ENCODE measurements at places on chromosomes 2 and 18.

DNA sequence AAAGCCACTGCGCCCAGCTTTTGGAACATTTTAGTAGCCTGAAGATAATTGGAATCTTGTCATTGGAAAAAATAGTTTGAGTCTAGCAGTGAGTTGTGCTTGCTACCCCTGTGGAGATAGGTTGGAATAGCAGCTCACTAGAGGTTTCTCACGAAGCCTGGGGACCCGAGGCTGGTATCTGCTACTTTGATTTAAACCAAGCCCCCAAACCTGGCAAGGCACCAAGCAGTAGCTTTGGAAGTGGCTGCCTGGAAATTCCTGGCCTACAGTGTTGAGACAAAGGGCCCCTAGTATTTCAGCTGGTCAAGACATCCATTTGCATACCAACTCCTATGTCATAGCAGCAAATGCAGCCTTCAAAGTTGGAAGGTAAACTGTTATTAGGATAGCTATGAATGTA lies 42.1 kb downstream of the NOP58 start:
- DNase-seq = no peak

GRCh38 chr2:40251137-40251536 lies 200.8 kb downstream of the SLC8A1 start:
- no peak for DNase-seq

DNA sequence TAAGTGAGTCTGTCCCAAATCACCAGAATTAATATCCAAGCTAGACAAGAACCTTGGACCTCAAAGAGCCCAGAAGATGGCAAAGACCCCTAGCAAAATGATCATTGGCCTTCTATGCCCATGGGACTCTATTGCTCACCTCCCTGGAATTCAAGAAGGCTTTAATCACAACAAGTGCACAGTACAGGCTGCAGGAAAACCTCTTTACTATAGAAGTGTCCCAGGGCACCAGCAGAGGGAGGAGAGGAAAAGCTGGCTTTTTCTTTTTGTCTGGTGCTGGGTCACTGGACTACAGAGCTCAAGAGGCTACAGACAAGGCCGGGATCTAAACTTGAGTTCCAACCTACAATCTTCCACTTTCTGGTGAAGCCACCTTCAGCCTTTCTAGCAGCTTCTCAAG lies 88.3 kb upstream of the PPP1CB start:
- no peak for DNase-seq

DNA sequence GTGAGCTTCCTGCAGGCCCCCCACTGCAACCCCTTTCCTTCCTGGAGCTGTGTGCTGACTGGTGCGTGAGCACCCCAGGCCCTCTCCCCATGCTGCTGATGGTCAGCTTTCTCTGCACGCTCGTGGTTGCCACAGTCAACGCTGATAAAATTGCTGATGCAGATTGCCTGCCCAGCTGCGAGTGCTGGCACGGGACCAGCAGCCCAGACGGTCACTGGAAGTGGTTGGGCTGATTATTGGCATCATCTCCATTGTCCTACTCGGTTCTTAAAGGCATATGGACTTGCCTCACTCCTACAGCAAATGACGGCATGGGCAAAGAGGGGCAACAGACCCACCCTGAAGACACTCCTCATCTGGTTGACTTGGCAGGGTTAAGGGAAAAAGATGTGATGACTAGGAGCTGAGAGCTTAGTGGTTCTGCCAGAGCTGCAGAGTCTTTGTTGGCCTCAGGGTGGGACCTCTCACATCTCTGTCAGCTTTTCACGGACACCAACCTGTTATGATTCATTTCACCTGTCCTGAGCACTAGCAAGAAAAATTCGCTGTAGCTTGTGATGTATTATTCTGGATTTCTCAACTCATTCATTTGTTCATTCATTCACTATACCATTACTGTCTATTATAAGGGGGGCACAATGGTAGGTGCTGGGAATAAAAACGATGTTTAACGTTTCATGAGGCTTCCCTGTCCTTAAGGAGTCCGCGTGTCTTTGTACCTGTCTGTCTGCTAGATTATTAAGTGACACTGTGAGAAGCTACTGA lies 38.4 kb downstream of the PAX8 start:
- DNase-seq = peak; percentile 82

DNA sequence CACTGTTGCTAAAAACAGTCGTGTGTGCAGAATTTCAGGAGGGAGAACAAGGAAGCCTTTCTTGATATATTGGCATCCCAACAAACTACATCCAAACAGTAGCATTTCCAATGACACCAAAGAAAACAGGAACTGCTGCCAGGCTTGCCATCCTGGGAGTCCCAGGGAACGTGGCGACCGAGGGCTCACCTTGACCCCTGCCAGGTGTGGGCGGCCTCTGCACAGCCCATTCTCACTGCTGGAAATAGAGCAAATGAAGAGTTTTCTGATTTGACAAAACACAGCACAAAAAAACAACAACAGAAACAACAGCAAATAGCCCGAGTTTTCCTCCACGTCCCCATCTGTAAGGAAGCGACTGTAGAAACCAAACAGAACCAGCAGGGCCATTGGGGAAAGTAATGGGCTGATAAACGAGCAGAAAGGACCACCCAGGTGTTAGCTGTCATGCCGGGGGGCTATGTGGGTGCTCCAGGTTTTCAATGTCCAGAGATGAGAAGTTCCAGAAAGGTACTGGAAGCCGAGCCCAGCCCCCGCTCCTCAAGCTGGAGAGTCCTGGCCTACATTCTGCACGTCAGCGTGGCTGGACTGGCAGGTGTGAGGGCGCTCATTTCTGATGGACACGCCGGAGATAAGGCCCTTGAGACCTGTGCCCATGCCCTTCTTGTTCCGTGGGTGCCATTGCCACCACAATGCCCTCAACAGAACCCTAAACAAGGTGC lies 80.8 kb downstream of the TWIST2 start:
- no peak for DNase-seq

GRCh38 chr2:190802626-190803209 lies 77.9 kb upstream of the GLS start:
- DNase-seq = peak; percentile 66

DNA sequence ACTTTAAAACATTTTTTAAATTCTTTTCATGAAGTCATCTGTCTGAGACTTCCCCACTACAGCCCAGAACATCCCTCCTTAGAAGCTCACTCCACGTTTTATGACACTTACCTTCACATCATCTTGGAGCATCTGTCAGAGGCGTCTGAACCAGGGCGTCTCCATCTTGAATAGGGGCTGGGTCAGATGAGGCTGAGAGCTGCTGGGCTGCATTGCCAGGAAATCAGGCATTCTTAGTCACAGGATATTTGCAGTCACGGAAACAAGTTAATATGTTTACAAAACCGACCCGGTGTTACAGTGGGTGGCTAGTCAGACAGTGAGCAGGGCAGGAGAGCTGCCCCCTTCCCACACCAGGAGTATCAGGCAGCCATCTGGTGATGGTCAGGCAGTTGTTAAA lies 456.5 kb downstream of the FBXO15 start:
- DNase-seq = no peak

DNA sequence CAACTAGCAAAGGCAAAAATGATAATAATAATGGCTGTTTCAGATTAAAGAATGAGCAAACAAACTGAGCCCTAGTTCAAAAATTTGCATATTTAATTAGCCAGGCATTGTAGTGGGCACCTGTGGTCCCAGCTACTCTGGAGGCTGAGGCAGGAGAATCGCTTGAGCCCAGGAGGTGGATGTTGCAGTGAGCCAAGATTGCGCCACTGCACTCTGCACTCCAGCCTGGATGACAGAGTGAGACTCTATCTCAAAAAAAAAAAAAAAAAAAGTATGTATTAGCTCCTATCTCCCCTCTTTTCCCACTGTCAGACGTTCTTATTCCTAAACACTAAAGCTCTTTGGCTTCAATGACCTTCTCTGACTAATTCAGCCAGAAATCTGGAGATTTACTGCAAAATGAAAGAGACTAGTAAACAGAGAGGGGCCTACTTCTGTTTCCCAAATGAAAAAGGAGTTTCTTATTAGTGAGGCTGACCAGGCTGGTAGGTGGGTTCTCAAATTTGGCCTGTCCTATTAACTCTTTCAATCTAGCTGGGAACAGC lies 3.9 kb upstream of the SRBD1 start:
- DNase-seq = no peak

- DNase-seq = peak; percentile 82
These were observed 55.9 kb upstream of the EPAS1 start for GRCh38 chr2:46241344-46241743.

GRCh38 chr2:69829256-69830044 lies at the start of gene GMCL1:
Gene GMCL1, plus strand, starts transcription at chr2:69829660. Its CDS starts 233 bp downstream, at chr2:69829893.
- DNase-seq = peak; percentile 98

DNA sequence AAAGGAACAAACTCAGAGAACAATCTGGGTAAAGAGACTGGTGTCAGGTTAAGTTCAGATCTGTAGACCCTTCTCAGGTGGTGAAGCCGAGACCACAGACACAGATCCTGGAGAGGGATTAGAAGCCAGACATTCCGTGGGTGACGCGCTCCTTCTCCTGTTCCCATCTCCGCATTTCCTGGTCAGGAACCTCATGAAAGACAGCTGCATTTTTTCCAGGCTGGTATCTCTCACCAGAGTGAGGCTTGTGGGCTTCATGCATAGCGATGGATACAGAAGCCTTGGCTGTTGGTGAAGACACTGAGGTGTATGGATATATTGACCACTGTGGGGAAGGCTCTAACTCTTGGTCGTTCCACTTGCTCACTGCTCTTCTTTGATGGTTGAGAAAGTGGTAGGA lies 152.6 kb downstream of the FAM210A start:
- DNase-seq = no peak

DNA sequence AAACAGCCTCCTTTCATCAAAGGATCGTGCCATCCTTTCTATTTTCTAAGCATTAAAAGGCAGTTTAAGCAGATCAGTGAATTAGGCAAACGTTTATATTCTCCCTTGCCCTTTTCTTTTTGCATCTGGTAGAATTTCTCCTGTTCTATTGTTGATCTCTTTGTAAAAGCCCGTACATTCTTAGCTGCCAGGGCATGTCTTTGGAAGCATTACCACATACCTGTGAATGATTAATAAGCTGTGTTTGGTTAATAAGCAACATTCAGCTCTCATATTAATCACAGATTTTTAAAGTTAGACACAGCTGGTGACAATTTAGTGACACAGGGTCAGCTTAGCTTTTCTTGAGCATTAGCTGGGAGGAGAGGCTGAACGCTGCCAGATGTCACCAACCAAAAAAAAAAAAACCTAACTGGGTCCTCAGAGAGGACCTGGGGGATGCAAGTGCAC lies 33.8 kb upstream of the CYP1B1 start:
- DNase-seq = no peak

DNA sequence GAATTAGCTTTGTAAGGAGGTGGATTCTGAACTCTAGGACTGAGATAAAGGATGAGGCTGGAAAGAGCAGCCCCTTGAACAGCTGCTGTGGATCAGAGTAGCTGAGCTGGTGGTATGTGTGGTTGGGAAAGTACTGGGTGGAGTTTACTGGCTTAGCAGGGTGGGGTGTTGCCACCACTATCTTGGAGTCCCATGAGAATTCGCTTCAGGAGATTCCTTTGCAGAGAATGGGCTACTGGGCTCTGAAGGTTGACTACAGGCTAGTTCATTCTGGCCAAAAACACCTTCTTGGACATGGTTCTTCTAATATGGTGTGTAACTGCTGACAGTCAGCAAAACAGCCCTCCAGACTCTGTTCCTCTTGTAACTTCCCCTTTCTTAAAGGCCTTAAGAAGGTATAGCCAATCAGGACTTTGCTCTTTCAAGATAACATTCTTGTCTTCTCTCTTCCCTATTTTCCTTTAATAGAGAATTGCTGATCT lies 52.7 kb downstream of the TET3 start:
- peak; percentile 87 for DNase-seq

DNA sequence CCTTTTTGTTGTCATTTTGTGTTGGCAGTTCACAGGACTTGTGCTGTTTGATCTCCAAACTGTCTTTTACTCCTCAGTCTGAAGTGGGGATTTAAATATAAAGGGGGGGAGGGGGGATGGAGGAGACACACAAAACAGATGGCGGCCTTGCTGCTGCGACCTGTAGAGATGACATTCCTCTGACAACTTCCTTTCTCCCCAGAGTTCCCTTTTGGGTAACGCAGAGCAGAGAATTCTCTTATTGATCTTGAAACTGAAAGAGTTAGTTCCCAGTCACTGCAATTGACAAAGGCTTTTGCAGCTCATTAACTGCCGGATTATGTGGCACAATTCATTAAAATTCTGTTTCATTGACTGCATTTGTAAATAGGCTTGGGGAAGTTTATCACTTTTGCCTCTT lies 279.3 kb downstream of the TSN start:
- DNase-seq = no peak

DNA sequence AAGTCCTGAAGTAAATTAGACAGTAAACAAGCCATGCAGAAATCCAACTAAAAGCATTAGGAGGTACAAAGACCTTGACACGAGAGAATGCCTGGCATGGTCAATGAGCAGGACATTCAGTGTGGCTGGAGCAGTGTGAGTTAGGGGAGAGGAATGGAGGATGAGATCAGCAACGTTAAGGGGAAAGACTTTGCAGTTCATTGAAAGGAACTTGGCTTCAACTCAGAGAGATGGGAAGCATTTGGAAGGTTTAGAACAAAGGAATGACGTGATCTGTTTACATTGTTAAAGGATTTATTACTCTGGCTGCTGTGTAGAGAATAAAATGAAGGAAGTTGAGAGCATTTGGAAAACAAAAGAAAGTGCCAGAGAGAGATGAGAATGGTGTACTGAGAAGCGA lies 621.3 kb downstream of the XIRP2 start:
- DNase-seq = no peak

DNA sequence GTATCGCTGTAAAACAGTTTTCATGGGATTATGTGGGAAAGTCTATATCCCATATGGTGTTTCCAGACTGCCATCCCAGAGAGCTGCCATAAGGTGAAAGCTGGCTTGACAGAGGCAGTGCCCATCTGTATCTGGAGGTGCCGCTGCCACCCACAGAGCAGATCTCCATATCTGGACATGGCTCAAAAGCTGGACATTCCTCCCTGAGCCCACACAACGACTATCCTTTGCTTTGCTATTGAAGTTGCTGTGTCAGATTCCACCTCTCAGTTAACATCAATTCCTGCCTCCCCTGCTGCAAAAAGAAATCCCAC lies 55.2 kb downstream of the RND3 start:
- no peak for DNase-seq

GRCh38 chr2:239910851-239911640 lies 114.1 kb downstream of the NDUFA10 start:
- peak; percentile 79 for DNase-seq

- DNase-seq = peak; percentile 77
These were observed 118.7 kb upstream of the KCTD1 start for GRCh38 chr18:26667046-26667445.

- DNase-seq = no peak
These were observed 60.5 kb downstream of the RIT2 start for GRCh38 chr18:43054815-43055519.

DNA sequence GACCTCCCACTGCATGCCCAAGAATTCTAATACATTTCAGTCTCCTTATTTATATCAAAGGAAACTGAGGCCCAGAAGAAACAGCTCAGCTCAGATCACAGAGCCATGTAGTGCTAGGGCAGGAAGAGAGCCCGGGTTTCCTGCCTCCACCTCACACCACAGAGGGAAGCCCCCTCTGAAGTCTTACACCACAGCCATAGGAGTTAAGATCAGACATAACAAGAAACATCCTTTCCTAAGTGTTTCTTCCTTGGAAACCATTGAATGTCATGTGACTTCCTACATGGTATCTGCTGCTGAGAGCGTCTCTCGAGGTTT lies 102.1 kb downstream of the MTCL1 start:
- no peak for DNase-seq

Data from suppressor macrophage treated with lipopolysaccharide for 1 hour (primary cell).